ENCODE measurements at places on chromosomes 4 and X.

- DNase-seq: no peak
Measured at GRCh38 chr4:56649445-56650261, 31.4 kb downstream of the HOPX start.

DNA sequence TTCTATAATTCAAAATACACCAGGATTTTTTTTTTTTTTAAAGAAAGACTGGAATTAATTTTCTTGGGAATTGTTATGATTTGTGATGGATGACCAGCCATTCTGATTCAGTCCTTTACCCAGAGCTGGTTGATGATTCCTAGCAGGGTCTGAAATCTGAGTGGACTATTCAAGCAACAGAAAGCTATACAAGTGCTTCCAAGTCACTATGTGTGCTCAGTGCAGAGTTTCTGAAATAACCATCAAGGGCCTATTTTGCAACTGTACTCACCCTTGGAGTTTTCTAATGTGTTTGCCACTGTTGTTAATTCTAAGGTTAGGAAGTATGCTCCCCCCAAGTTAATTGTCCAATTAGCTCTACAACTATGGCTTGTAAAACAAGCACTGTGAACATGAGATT lies 137.7 kb upstream of the RAPGEF2 start:
- no peak for DNase-seq

DNA sequence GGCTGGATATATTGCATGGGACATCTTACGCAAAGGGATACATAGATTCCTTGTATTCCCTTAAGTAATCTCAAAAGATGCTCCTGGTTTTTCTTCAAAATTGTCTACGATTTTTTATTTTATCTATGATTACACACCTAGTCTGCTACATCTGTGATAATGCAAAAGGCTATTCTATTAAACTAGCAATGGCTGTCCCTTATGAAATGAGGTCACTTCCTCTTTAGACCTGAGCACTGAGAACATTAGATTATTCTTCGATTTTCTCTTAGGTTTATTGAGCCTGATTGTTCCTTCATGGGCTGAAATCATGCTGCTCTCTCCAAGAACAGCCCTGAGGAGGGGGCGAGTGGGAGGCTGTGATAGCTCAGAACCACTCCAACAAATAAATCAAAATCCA lies 126.8 kb upstream of the ENPP6 start:
- DNase-seq: no peak

GRCh38 chrX:21657318-21658151 lies 595 bp downstream of the KLHL34 start:
- no peak for DNase-seq

GRCh38 chrX:141439651-141440050 lies 144.9 kb downstream of the SPANXA1 start:
- no peak for DNase-seq

GRCh38 chr4:24965627-24966026 lies 52.8 kb upstream of the CCDC149 start:
- no peak for DNase-seq

DNA sequence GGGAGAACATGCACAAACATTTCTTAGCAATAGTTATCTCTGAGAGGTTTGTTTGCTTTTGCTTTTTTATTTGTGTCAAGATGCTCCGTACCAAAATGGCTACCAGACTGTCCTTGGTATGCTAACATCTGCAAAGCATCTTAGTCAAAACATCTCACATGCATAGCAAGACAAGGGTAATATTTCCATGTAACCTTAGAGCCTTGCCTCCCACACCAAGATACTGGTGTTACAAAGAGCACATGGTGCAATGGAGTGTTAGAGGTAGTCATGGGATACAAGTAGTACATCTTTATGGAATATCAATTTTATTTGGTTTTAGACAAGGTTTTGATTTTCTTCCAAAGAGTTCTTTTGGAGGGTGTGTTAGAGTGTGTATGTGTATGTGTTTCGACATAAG lies 109.7 kb downstream of the NR3C2 start:
- no peak for DNase-seq

GRCh38 chr4:71550220-71551165 lies 211.7 kb downstream of the SLC4A4 start:
- DNase-seq: no peak

DNA sequence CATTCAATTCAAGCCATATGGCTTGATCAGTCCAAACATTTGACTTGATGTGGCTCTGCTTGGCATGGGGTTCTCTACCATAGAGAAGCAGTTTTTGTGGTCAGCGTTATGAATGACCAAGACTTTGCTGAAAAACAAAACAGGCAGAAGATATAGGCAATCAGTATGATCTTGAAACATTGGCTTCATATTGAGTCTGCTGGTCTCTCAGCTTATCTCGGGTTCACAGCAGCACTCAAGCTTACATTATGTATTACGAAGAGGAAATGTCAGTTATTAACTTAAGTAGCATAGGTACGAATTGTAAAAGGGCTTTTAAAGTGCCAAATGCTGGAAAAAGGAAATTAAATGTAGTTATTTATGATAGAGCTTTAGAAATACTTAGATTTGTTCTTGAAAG lies 99.0 kb downstream of the AFF2 start:
- DNase-seq: no peak

DNA sequence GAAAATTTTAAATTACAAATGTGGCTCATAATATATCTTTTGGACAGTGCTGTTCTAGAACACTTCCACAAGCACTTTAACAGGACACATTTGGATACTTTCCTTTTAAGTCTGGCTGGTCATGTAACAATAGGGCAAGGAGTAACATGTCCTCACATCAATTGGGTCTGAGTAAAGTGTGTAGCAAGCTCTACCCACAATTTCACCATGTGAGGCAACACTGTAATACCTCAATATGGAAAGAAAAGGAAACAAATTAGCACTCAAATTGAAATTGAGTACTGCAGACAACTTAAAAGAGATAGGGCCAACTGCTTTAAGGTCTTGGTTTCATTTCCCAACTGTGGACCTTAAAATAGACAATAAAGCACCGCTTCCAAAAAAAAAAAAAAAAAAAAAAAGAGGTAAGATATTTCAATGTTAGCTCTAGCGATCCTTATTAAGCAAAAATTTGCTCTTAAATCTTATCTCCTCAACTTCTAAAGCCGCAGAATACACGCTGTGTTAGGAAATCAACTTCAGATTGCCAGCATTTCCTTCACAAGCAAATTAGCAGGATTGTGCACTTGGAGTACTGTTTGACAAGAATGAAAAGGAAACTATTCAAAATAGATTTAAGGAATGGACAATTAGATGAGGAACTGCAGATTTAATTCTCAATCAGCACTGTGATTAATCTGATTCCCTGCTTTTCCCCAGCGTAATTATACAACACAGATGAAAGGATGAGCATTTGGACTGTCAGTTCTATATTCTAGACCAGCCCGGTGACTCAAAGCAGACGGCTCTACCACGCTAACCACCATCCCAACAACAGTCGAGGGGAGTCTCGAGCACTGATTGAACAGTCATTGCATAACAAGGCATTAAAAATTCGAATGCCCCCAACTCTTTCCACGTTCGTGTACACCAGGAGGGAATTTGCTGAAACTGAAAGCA lies 1.6 kb downstream of the CASK start:
- peak; percentile 29 for DNase-seq

- DNase-seq: no peak
Measured at GRCh38 chrX:129783291-129783713, 3.6 kb downstream of the SASH3 start.

DNA sequence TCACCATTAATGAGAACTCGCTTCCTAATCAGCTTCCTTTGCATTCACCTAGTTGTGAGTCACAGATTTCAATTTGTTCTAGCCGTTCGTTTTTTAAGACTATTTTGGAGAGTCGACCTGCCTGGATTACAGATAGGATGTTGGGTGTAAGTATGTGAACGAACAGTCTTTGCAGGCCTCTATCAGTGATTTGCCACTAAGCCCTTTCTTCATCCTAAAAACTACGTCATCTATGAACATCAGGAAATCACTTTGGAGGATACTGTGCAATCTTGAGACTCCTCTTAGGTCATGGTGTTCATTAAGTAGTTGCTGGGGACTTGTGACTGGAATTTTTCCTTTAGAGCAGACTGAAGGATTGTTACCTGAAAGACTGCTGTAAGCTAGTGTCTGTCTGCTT lies 1.1 kb downstream of the POLA1 start:
- no peak for DNase-seq

- DNase-seq: no peak
Measured at GRCh38 chr4:53307819-53308780, 57.8 kb downstream of the SCFD2 start.

All from activated CD4-positive, alpha-beta T cell treated with anti-CD3 and anti-CD28 coated beads, Interleukin-2, amount 10 ng/mL, durations not matched to agents 7 days and 5 days (primary cell).